ENCODE measurements at places on chromosomes 7 and 10. TPM values are rescaled to one million over a fixed set of nuclear protein-coding genes. Genes with fewer than 3 reads are reported as not detected.

SSC4D gene
- total RNA-seq = 0.38 TPM

CALHM2 gene
- 19.9 TPM for total RNA-seq

TUBGCP2 gene
- 62.6 TPM for total RNA-seq

CALCR gene
- total RNA-seq = not detected

SGCE gene
- total RNA-seq = 59.4 TPM

CCZ1B gene
- total RNA-seq = 50.6 TPM

ZNF503 gene
- total RNA-seq = 1.7 TPM

MMP21 gene
- 0.33 TPM for total RNA-seq

KLLN gene
- total RNA-seq = 0.33 TPM

NPSR1 gene
- not detected for total RNA-seq
